HuH-7.5 (cell line): ENCODE measurements at places on chromosomes 3 and 15.

- no peak for DNase-seq
Measured at GRCh38 chr3:166582236-166582635, 745.0 kb upstream of the BCHE start.

GRCh38 chr3:122564155-122564912, at the start of the genes DTX3L and PARP9:
DTX3L (plus strand) TSS chr3:122564338; CDS start chr3:122564427, 89 bp downstream.
PARP9 (minus strand) TSS chr3:122564300; CDS start chr3:122559620, 4,680 bp downstream.
- DNase-seq: peak; percentile 84

DNA sequence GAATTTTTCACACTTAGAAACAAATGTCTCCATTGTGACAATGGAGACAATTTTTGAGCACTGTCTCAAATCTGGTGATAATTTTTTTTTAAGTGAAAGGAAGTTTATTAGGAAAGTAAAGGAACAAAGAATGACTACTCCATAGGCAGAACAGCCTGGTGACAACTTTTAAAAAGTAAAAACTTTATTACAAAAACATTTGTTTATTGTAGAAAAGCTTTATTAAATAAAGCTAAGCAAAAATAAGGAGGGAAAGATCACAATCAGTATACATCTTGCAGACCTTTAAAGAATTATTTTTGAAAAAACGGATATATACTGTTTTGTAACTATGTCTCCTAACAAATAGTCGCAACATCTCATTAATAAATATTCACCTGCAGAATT, 688 bp upstream of the OXSM start:
- DNase-seq: no peak

DNA sequence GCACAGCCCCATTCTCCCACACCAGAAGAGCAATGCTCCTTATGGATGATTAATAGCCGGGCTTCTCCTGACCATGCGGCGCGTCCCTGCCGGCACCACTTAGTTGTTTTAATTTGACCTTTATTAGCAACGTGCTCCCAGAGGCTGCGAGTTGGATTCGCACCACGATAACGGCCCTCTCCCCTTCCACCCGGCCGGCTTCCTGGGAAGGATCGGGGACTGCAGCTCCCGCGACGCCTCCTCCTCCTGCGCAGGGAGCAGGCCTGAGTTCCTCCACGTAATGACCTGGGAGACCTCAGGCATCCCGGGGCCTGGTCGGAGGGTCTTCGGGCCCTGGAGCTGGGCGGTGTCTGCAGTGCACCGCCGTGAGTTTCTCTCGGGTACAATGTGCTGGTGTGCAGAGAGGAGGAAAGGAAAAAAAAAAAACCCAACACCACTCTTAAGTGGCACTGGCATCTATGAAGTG, 243.3 kb upstream of the TOPAZ1 start:
- DNase-seq: no peak

- no peak for DNase-seq
Measured at GRCh38 chr3:177778633-177779032, 581.4 kb upstream of the TBL1XR1 start.

GRCh38 chr3:140629357-140630137, 48.3 kb upstream of the TRIM42 start:
- DNase-seq: no peak

DNA sequence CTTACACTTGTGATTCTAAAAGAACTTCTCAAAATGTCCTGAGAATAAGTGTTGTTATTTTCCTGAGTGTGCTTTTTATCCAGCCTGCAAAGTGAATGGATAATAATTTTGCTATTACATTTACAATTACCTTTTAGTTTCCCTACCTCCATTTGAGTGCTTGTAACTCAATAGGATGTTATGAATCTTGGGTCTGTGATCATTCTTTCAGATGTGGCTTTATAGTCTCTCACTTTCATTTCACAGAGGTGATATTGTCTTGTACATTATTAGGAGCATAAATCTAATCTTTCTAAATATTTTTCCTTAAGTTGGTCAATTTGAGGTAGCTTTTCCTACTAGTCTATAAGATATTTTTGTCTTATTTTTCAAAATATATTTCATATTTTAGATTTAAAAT, 386.3 kb upstream of the EPHA6 start:
- DNase-seq: no peak

DNA sequence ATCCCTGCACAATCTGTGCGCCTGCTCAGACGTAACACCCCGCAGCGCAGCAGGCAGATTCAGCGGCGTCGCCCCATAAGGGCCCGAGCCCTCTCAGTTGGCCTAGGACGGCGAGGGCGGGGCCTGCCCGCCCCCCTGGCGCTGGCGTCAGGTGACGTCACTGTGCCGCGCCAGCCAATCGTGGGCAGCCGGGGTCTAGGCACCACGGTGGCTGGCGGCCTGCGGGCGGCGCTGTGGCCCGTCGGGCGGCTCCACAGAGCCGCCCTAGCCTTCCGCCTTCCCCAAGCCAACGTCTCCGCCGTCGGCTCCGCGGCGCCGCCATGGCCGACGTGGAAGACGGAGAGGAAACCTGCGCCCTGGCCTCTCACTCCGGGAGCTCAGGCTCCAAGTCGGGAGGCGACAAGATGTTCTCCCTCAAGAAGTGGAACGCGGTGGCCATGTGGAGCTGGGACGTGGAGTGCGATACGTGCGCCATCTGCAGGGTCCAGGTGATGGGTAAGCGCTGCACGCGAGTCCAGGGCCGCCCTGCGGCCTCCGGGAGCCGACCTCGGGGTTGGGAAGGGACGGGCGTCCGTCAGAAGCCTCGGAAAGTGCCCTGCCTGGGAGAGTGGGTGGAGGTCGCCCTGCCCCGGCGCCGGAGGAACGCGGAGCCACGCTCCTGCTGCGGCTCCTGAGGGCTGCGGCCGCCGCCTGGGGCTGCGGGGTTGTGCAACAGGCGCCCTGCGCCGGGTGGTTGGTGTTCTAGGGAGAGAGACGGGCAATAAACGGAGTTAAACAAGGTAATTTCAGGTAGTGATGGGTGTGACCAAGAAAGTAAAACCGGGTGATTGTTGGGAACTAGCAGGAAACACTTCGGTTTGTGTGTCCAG, at the start of gene RNF7:
Gene RNF7 (plus strand): TSS at position 277 of the 869 bp plus-strand sequence. CDS start 44 bp downstream, at position 321.
- peak; percentile 76 for DNase-seq

DNA sequence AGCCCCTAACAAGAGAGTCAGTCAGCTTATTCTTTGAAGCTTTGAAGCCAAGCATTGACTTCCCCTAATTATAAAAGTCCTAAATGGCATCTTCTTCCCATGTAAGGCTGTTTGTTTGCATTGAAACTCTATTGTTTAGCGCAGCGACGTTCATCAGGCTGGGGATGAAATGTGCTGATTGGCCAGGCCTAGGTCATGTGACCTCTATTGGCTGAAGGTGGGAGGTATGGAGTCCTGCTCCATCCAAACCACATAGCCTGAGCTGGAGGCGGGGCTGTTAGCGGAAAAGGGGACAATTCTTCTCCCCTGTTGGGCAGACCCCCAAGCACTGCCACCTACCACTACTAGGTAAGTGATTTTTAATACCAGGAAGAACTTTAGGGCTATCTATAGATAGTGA, 145.3 kb upstream of the PRR23C start:
- no peak for DNase-seq

GRCh38 chr3:74057169-74057568, 432.4 kb upstream of the PDZRN3 start:
- no peak for DNase-seq

DNA sequence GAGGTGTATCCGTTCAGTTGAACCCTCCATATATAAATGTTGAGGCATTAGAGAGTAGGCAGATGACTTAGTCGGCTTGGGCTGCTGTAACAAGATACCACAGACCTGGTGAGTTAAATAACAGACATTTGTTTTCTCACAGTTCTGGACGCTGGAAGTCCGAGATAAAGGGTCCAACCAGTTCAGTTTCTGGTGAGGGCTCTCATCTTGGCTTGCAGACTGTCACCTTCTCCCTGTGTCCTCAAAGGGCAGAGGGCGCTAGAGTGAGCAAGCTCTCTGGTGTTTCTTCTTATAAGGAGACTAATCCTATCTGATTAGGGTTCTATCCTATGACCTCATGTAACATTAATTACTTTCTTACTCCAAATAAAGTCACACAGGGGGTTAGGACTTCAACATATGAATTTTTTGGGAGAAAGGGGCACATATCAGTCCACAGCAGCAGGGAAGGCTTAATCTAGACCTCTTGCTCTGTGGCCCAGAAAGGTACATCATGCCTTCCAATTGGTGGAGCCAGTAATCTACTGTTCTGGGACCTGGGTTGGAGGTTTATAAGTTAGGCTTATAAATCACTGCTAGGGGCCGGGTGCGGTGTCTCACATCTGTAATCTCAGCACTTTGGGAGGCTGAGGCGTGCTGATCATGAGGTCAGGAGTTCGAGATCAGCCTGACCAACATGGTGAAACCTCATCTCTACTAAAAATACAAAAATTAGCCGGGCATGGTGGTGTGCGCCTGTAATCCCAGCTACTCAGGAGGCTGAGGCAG, 26.3 kb upstream of the SLC28A2 start:
- DNase-seq: no peak

GRCh38 chr3:151009981-151010380, 37.5 kb upstream of the CLRN1 start:
- DNase-seq: no peak

DNA sequence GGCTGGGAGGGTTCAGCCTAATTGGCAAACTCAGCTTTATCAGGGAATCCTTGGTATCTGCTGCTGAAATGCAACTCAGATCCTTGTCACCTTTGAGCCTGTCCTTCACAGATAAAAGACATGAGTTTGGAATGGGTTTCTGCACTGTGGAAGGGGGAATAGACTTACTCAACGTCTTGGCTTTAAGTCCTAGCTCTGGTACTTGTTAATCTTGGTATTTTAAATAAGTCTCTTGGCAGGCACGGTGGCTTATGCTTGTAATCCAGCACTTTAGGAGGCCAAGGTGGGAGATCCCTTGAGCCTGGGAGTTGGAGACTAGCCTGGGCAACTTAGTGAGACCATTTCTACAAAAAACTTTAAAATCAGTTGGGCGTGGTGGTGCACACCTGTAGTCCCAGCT, 55.1 kb upstream of the ATOSA start:
- no peak for DNase-seq

- no peak for DNase-seq
Measured at GRCh38 chr3:151331696-151332095, 2.3 kb upstream of the P2RY13 start.

DNA sequence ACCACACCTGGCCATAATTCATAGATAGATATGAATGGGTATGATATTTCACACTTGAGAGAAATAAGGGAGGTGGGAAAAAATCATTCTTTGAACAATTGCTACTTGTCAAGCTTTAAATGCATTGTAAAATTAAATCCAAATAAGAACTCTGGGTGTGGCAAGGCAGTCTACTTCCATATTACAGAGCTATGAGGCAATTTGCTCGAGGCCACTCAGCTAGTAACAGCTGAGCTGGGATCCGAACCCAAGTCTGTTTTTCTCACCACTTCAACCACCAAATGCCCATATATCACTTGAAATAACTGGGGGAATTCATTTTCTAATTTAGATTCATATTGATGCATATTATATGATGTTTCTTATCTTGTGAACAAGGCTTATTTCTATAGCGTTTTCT, 482.2 kb upstream of the ADAMTS9 start:
- no peak for DNase-seq

GRCh38 chr3:90031121-90031520, 923.7 kb downstream of the EPHA3 start:
- DNase-seq: no peak

GRCh38 chr15:32861174-32861573, 143.4 kb downstream of the GREM1 start:
- no peak for DNase-seq
